Activated CD4-positive, alpha-beta T cell treated with anti-CD3 and anti-CD28 coated beads, Interleukin-2, amount 10 ng/mL, durations not matched to agents 24 days and 14 days (primary cell): ENCODE measurements at places on chromosomes 4 and X. TPM values are rescaled to one million over a fixed set of nuclear protein-coding genes. Genes with fewer than 3 reads are reported as not detected.

DNA sequence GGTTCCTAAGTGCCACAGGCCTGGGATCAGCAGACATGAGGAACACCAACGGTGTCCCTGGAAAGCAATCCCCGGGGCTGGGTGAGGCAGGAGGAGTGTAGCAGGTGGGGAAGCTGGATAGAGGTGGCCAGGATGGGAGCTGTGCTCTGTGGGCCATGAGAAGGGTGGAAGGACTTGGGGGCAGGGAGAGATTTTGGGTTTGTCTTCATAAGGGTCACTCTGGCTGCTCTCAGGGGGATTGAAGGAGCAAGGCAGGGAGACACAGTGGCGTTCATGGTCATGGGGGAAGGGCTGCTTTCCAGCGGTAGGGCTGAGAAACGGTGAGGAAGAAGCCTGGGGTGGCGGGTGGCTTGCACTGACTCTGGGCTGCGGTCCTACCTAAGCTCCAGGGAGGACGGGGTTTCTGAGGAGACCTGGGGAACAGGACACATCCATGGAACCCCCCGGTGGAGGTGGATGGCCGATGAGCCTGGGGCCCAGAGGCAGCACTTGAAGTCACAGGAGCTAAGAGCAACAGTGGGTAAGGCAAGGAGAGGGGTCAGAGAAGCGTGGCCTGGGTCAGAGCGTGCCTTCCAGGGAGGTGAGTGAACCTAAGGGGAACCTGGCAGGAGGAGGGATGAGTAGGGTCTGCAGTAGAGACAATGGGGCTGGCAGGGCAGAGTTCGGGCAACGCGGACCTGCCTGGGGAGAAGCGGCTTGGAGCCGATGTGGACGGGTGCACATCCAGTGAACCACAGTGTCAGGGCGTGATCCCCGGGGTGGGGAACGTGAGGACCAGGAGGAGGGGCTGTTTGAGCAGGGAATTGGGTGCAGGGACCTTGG, 12.4 kb upstream of the CTBP1 start:
- H3K27ac ChIP-seq = no peak overlapping the region
- no peaks in the 10 kb centered on the region for H3K27me3 ChIP-seq
- peak; percentile 47 for DNase-seq
- peaks cover 18% of the 10 kb centered on the region for H3K36me3 ChIP-seq
- peaks cover 13% of the 10 kb centered on the region for H3K4me1 ChIP-seq

GRCh38 chr4:139853309-139853708, 187.7 kb downstream of the MGST2 start:
- peaks cover 10% of the 10 kb centered on the region for H3K4me1 ChIP-seq
- no peaks in the 10 kb centered on the region for H3K36me3 ChIP-seq
- peaks cover 25% of the 10 kb centered on the region for H3K27me3 ChIP-seq
- no peak for DNase-seq
- H3K4me3 ChIP-seq = no peak overlapping the region

DNA sequence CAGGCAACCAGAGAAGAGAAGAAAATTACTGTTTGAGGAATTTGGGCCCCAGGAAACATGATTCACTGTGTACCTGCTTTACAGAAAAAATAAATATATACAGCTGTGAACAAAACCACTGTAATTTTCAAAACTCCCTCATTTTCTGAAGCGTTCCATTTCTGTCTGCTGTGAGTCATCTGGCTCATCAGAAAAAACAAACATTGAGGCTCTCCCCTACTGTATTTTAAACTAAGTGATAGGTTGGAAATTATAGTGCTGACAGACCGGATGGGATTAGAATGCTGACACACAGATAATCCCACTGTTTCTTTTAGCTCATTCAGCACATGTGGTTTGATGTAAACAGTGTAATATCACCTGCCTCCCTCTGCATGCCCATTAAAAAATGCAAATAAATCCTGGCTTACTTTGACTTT, 847.0 kb downstream of the TRIML1 start:
- no peaks in the 10 kb centered on the region for H3K4me1 ChIP-seq
- H3K4me3 ChIP-seq = no peak overlapping the region

- no peak for DNase-seq
- no peak overlapping the region for H3K4me3 ChIP-seq
Measured at GRCh38 chr4:11537846-11538245, 109.2 kb upstream of the HS3ST1 start.

DNA sequence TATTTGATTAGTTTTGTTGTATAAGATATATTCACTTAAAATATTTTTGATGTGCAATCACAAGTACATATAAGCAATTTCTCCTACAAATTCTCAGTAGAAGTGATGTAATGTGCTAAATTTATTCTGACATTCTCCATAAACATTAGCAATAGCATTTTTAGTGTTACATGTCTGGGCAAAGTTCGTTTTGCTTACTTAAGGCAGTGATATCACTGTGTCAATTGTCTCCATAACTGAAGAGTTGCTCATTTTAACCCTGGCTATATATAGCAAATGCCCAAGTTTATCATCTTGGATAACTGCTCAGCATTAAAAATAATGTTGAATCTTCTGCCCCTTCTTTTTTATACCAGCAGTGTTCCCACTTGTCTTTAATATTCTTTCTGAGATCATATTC, 340.0 kb upstream of the NDST4 start:
- no peaks in the 10 kb centered on the region for H3K27me3 ChIP-seq
- no peaks in the 10 kb centered on the region for H3K36me3 ChIP-seq
- no peak overlapping the region for H3K27ac ChIP-seq
- DNase-seq = no peak
- H3K4me3 ChIP-seq = no peak overlapping the region

Gene FAM53A
- total RNA-seq = 3.5 and 4.0 TPM in 2 replicates

GRCh38 chrX:132369617-132370326, 119.1 kb downstream of the MBNL3 start:
- H3K4me1 ChIP-seq = no peaks in the 10 kb centered on the region
- no peaks in the 10 kb centered on the region for H3K27me3 ChIP-seq
- DNase-seq = no peak
- no peak overlapping the region for H3K4me3 ChIP-seq
- H3K36me3 ChIP-seq = peaks cover under 1% of the 10 kb centered on the region

DNA sequence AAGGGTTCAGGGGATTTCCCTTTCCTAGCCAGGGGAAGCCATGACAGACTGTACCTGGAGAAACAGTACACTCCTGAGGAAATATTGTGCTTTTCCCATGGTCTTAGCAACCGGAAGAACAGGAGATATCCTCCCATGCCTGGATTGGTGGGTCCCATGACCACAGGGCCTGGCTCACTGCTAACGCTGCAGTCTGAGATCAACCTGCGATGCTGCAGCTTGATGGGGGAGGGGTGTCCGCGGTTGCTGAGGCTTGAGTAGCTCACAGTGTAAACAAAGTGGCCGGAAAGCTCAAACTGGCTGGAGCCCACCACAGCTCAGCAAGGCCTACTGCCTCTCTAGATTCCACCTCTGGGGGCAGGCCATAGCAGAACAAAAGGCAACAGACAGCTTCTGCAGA, 819.5 kb downstream of the TECRL start:
- DNase-seq = no peak
- H3K4me1 ChIP-seq = no peaks in the 10 kb centered on the region
- H3K36me3 ChIP-seq = no peaks in the 10 kb centered on the region
- no peak overlapping the region for H3K27ac ChIP-seq

Gene KIAA1210
- not detected in 2 replicates for total RNA-seq
